ENCODE measurements at places on chromosomes 1 and 21.

DNA sequence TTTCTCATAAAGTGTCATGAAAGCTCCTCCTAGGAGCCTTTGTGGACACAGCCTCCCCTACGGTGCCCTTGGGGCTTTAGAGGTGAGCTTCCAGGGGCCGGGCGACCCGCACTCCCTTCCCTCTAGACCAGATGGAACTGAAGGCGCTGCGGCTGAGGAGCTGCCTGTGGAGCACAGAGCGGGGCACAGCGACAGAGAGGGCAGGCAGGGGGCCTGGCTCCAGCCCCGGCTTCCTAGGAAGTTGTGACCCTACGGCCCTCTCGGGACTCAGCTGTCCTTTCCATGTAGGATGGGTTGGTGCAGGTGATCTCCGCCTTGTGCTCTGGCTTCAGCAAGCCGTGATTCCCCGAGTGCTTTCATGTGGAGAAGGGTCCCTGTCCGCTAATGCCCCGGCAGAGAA is 23.6 kb upstream of the NEK2 start:
- DNase-seq = no peak

DNA sequence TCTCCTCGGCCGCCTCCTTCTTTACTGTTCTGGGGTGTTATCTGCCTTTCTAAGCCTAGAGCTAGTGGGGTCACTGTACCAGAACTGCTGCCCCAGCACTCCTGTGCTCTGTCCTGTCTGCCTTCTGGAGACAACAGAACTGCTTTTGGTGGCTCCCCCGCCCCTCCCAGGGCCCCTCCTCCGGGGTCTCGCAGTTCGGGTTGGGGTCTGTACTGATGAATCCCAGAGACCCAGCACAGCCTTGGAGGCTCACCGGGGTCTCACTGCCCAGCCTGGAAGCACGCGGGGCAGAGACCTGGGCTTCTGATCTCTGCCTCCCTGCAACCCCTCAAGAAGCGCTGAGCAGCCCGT is 3.2 kb upstream of the PLEKHA6 start:
- DNase-seq = no peak

DNA sequence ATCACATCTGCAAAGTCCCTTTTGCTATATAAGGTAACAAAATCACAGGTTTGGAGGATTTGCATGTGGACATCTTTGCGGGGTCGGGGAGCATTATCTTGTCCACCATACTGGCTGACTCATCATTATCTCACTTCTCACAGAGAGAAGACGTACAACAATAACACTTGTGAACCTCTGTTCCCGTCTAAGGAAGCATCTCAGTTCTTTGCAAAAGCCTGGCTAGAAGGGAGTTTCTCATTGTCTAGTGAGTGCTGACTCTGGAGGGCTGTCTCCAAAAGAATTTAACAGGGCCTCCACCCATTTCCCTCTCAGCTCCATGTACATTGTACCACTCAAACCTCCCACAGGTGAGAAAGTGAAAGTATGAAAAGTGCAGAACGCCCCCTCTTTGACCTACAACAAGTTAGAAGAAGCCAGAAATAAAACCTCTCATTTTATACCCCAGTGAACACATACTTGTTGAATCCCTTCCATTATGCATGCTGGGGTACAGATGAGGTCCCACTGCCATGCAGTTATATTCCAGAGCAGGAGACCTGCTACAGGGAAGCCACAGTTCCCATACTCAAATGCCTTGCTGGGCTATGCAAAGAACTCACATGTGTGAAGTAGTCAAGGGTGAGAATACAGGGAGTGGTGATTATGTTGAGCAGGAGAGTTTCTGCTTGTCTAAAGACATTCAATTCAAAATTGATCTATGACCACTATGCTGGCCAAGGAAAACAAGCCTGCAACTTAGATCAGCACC is 121.7 kb upstream of the PRDX6 start:
- no peak for DNase-seq

DNA sequence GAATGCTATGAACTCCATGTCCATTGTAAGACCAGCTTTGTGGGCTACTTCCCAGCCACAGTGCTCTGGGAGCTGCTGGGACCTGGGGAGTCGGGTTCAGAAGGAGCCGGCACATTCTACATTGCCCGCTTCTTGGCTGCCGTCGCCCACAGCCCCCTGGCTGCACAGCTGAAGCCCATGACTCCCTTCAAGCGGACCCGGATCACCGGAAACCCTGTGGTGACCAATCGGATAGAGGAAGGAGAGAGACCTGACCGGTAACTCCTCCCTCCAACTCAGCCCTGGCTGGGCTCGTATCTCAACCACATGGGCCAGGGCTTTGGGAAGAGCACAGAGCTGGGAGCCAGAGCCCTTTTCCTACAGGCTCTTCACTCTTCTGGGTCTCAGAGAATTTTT is 15.4 kb downstream of the MOV10 start:
- no peak for DNase-seq

GRCh38 chr1:223533708-223534107 is 131.8 kb downstream of the CAPN8 start:
- DNase-seq = no peak

- no peak for DNase-seq
Observed at GRCh38 chr1:235648407-235648907, 1.1 kb downstream of the GNG4 start.

GRCh38 chr1:45304311-45305081 is 22.2 kb upstream of the HPDL start:
- no peak for DNase-seq

- DNase-seq = no peak
Observed at GRCh38 chr1:39317111-39317510, 112.6 kb downstream of the MACF1 start.

DNA sequence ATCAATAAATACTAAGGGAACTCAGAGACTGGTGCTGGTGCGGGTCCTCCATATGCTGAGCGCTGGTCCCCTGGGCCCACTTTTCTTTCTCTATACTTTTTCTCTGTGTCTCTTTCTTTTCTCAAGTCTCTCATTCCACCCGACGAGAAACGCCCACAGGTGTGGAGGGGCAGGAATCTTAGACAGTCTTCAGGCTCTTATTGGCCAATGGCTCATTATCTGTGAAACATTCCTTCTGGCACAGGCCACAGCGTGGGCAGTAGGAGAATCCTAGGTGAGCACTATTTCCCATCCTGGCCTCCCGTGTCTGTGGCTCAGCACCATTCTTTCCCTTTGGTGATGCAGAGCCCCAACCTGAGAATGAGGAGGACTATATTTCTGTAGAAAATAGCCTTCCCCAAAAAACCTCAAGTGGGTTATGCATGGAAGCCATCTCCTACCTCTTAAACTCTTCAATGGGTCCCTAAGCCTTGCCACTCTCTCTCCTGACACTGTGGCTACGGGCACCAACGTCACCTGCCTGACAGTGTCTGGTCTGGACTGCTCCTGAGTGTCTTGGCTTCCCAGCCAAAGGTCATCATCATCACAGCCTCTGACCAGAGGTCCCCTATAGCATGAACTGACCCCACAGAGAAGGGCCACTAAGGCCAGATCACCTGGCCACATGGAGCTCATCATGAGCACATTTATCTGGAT is 6.2 kb upstream of the SLAMF1 start:
- no peak for DNase-seq

GRCh38 chr1:112674986-112675727 is 698 bp downstream of the MOV10 start:
- peak; percentile 28 for DNase-seq

GRCh38 chr1:66217021-66217420 is 316.9 kb upstream of the SGIP1 start:
- DNase-seq = no peak

DNA sequence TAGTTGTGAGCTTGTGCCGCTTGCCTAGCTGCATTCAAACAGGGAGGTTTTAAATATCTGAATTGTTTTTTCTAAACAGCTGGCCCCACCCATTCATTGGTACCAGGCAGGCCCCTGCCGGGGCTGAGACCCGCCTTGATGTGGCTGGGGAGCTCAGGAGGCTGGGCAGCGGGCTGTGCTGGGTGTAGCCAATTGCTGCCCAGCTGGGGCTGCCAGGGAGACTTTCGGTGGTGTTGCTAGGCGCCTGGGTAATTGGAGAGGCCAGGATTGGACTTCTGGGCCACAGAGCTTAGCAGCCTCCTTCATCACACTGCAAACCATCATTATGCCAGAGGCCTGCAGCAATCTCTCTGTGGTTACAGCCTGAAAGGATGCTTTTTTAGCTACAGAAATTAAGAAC is 12.2 kb downstream of the RHBDL2 start:
- DNase-seq = no peak

DNA sequence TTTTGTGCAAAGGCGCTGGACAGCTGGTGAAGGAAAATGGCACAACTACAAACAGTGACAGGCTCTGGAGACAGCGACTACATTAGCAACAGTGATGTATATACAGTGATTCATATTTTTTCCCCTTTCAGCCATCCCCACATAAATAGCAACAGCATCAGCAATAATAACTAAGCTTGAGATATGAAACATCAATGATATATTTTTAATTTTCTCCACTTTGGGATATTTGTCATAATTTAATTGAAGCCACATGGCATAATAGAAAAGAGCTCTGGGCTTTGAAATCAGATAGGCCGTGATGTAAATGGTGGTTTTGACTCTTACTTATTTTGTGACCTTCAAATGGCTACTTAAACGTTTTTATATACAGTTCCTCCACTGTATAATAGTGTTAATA is 764.3 kb upstream of the PRMT6 start:
- no peak for DNase-seq

- DNase-seq = no peak
Observed at GRCh38 chr1:207966521-207966920, 55.6 kb upstream of the CD34 start.

GRCh38 chr1:177384461-177384860 is 213.7 kb downstream of the BRINP2 start:
- no peak for DNase-seq

DNA sequence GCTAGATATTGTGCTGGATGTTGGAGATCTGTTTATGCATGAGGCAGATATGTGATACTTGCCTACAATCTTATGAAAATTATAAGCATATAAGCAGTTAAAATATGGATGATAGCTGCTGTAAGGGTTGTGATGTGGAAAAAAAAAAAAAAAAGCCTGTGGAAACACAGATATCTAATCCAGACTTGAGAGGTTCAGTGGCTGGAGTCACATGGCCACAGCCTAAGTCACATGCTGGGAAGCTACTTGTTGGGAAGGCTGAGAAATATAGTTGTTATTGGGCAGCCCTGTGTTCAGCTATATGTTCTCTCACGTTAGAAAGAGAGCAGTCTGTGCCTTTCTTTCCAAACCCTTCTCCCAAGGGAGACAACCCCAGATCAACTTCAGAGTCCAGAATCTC is 15.1 kb downstream of the RAVER2 start:
- DNase-seq = no peak

DNA sequence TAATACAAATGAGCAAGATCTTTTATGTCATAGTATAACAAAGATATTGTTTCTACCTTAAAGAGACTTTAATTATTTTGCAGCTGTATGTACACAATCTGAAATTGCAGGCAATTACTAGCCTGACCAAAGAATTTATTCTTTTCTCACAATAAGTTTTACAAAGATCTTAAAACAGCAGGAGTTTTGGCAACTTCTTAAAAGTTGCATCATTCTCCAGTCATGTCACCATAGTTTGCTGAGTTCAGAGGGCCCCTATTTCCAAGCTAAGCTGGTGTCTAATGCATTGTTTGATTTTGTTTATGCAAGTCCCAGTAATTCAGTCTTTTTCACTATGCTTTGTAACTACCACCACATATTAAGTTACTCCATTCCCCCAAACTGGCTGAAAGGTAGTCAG is 114.8 kb downstream of the DNAH14 start:
- DNase-seq = no peak

- DNase-seq = no peak
Observed at GRCh38 chr1:157278383-157279137, 140.4 kb upstream of the ETV3 start.

- no peak for DNase-seq
Observed at GRCh38 chr21:44933199-44933917, 6.5 kb upstream of the SLX9 start.

- no peak for DNase-seq
Observed at GRCh38 chr1:40553017-40553416, 21.6 kb downstream of the ZNF684 start.

DNA sequence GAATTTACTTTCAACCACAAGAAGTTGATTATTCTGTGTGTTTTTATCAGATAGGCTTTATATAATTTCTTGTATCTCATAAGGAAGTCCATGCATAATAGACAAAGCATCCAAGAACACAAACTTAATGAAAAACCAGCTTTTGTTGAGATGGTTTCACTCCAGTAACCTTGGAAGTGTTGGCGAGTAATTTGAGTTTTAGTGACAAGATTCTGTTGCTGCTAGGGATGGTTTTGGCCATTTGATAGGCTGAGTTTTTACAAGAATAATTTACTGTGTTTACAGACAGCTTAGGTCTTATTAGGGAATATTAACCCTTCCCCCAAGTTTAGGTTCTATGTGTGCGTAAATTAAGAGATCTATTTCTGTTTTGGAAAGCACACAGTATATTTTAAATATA is 513.6 kb downstream of the USP25 start:
- DNase-seq = no peak

GRCh38 chr1:161781995-161782394 is 15.9 kb downstream of the ATF6 start:
- DNase-seq = no peak

DNA sequence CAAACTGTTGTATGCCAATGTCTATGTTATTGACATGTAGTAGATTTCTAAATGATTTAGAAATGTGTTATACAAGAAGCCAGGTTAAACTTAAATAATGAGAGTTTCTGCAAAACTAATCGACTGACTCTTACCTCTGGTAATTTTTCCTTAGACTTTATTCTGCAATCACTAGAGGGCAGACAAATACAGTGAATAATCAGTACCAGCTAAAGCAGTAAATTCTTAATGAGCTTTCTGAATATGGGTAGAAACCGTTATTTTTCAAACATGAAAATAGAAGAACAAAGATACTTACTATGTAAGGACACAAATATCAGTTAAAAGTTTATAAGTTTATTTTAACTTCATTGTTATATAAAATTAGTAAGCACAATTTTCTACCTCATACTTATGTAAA is 97.9 kb upstream of the RGS1 start:
- DNase-seq = no peak

DNA sequence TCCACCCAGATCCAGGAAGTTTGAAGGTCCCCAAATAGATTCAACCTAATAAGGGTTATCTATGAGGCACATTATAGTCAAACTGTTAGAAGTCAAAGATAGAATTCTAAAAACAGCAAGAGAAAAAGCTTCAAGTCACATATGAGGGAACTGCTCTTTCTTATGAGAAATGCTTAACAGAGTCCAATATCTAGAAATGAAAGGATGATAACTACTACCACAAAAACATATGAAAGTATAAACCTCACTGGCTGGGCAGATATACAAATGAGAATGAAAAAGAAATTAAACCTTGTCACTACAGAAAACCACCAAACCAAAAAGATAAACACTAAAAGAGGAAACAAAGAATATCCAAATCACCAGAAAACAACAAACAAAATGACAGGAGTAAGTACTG is 201.8 kb downstream of the KCNH1 start:
- DNase-seq = no peak

GRCh38 chr1:68600049-68600661 is 103.3 kb upstream of the DEPDC1 start:
- no peak for DNase-seq

GRCh38 chr21:38478782-38479181 is 19.5 kb downstream of the ERG start:
- no peak for DNase-seq
